HFFc6 (cell line): ENCODE measurements at places on chromosomes 7 and 10. TPM values are rescaled to one million over a fixed set of nuclear protein-coding genes. Genes with fewer than 3 reads are reported as not detected.

DNA sequence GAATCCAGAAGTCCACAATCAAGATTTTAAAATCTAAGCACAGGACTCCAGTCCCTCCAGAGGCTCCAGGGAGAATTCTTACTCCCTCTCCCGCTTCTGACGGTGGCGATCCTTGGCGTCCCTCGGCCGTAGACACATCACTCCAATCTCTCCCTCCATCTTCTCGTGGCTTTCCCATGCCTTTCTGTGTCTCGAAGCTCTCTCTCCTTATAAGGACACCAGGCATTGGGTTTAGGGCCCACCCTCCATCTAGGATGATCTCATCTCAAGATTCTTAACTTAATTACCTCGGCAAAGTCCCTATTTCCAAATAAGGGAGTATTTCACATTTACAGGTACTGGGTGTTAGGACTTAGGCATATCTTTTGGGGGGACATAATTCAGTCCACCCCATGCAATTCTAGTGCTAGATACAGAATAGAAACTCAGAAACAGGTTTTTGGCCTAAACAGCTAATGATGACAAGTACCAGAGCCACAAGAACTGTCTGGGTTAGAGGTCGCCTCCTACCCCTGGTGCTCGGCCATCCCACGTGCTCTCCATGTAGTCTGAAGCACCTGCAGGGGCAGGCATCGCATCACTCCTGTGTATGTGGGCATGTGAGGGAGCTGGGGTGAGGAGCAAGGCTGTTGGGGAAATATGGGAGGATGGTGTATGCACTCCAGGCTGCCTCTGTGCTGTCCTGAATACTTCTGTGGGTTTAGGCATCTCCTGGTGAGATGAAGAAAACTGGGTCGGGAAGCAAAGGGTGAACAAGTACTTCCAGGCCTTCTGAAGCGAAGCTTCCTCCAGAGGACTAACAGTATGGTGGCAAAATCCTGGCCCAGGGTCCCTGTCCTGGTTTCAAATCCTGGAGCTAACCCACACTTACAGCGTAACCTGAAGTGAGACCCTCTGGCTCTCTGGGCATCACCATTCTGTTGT, 298.3 kb upstream of the ZMIZ1 start:
- no peak for DNase-seq

- DNase-seq = no peak
Measured at GRCh38 chr10:4101918-4102654, 317.1 kb upstream of the KLF6 start.

DNA sequence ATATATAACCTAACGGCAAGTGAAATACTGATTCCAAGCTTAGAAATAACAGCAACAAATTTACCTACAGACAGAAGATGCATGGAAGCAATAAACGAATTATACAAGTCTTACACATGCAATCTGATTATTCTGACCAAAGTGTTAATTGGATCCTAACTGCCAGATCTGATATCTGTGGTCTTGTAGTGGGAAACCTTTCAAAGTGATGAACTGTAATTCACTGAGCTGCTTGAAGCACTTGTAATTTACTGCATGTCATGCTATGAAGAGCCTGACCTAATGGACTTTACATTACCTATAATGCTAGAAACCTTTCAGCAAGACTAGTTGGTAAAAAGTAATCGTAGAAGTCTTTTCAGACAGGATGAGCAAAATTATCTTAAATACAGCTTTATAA, 205.6 kb downstream of the FOXP2 start:
- no peak for DNase-seq

DNA sequence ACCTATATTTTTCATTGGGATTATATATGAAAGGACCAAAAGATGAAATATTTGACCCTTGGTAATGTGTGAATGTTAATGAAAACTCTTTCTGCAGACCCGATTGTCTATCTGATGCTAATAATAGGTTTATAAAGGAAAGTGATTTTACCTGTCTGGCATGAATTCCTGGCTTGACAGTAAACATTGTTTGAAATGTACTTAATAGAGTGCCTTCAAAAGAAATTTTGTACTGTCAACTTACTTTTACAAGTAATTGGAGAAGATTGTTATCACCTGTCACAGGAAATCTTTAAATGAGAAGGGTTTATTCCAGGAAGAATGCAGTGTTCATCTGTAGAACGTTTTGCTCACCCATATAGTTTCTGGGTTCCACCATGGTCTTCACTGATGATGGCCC, 588.2 kb downstream of the INHBA start:
- no peak for DNase-seq

GRCh38 chr7:2499719-2500430, 19.7 kb upstream of the LFNG start:
- DNase-seq = no peak

DNA sequence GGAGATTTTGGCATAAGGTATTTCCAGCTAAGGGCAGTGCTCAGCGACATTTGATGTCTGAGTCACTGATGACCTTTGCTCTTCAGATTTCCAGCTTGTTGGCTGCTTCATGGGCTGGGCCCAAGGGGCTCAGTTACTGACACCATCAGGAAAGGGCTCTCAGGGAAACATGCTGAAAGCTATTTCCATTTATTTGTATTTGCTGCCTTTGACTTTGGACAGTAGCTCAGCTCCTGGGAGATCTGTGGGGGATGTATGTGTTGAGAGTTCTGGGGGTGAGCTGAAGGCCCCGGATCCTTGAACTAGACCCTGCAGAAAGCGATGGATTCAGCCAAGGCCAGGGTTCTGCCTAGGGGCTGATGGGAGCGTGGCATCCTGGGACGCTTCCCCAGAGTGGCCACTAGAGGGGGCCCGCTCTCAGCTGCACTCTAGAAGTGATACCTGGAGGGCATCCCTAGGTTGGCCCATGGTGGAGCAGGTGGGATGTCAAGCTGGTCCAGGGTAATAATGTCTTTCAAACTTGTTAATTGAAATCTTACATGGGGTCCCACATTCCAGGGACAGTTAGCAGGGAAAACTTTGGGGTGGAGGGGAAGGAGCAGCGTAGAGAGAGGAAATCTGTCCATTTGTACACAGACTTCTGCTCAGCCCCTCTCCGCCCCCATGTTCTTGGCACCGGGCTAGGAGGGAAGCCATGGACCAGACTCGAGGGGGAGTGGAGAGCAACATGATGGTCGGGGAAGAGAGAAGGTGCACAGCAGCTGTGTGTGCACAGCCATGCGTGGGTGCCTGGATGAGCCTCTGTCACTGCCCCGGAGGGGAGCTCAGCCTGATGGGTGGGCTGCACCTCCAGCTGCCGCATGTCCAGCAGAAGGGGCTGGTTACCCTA, 3.0 kb upstream of the BTBD16 start:
- peak; percentile 4 for DNase-seq

GRCh38 chr7:16129431-16130110, 291.8 kb downstream of the CRPPA start:
- peak; percentile 85 for DNase-seq

GRCh38 chr7:122884186-122884585, 2.1 kb downstream of the CADPS2 start:
- DNase-seq = no peak

DNA sequence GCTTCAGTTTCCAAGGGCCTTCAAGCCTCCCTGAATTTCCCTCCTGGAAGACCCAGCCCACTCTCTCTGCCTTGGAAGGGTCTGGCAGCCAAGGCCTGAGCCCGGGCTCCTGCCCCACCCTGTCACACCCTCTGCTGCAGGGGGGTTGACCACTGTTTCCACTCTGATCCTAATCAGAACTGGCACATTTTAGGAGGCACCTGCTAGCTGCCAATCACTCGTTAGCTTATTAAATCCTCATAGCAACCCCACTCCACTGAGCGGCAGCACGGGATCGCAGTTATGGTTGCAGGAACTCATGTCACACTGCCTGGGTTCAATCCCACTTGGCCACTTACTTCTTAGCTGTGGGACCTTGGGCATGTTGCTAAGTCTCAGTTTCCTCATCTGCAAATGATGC, 12.9 kb downstream of the HSPB1 start:
- DNase-seq = no peak

DNA sequence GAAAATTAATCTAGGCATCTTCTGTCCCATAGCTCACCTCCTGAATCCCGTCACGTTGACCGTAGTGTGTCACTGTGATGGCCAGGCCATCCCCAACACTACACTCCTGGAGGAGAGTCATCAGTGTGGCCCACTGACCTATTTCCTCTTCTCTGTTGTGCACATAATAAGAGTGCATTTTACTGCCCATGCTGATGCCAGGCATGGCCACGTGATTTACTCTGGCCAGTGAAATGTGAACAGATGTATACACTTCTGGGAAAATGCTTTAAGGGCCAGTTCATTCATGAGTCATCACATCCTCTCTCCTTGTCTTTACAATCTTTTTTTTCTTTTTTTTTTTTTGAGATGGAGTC, 101.9 kb upstream of the PIP4K2A start:
- DNase-seq = peak; percentile 91

DNA sequence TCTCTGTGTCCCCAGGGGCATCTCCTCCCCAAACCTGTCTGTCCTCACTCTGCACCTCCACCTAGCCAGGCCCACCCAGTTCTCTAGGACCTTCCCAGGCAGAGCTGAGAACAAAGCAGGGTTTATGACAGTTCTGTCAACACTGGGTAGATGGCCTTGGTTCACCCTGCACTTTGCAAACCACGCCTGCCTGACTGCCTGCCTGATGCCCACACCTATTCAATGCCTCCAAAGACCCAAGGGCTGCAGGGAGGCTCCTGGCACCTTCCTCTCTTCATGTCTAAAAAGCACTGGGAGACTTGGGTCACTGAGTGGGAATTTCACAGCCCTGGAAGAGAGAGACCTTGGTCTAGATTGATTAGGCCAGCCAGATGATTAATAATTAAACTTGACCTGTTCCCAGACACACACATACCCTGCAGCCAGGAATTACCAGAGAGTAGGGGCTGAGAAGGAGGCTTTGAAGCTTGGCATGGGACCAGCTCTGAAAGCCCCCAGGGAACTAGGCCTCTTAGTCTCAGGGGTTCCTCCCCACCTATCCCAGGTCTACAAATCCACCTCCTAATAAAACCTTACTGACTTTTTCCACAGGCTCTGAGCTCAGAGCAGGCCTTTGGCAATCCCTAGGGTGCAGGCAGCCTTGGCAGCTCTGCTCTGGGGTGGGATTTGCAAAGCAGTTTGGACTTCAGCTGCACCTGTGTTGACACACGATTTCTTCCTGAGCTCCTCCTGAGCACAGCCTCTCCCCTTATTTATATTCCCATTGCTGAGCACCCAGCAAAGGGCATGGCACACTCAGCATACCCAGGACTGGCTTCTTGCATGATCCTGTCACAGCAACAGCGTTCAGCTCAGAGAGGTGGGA, 25.7 kb upstream of the PDCD4 start:
- no peak for DNase-seq

GRCh38 chr7:126426652-126427051, 826.1 kb downstream of the GRM8 start:
- DNase-seq = no peak

GRCh38 chr10:86335831-86336230, 30.8 kb downstream of the GRID1 start:
- DNase-seq = no peak

DNA sequence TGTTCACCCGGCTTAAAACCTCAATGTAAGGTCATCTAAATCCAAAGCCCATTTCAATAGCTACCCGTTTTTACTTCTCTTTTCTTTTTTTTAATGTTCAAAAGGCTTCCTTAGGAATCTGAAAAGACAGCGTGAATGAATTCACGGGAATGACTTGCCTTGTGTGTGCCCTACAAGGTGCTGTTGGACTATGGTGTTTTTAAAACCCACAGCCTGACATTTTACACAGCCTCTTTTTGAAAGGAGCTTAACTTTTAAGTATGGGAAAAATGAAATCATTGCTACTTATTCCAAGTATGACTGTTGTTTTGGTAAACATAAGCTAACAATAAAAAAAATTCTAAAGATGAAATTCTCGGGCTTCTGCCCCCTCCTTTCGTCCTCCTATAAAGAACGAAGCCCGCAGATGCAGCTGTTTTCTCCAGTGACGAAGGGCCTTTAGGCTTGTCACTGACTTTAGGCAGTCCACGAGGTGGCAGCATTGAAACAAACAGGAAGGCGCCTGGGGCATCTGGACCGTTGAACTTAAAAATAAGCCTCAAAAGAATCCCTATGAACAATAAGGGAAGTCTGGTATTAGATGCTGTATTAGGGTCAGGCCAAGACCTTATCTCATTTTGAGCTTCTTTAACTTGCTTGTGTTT, 141.3 kb downstream of the NRP1 start:
- DNase-seq = peak; percentile 75

Gene CALCR
- not detected in 3 replicates for total RNA-seq

Gene HIF1AN
- total RNA-seq = 58.8 to 65.2 TPM (median 59.4 TPM) in 3 replicates

Gene ZNF503
- total RNA-seq = 9.8 to 15.9 TPM (median 11.6 TPM) in 3 replicates

Gene LEP
- total RNA-seq = not detected in 3 replicates

Gene CALN1
- not detected in 3 replicates for total RNA-seq

Gene POM121L12
- not detected in 3 replicates for total RNA-seq
